ENCODE measurements at places on chromosomes 1 and 21.

DNA sequence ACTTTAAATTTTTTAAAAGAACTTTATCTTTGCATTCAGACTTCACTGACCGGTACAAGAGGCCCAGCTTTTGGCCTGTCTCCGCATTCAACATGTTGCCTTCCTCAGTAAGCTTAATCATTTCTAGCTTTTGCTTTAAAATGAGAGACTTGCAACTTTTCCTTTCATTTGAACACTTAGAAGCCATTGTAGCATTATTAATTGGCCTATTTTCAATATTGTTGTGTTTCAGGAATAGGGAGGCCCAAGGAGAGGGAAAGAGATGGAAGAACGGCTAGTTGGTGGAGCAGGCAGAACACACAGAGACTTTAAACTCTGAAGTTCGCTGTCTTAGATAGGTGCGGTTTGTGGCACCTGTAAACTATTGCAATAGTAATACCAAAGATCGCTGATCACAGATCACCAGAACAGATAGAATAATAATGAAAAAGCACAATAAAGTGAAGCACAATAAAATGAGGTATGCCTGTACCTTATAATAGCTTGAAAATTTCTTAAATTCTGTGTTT lies 31.4 kb downstream of the RABGAP1L start:
- DNase-seq, result no peak

DNA sequence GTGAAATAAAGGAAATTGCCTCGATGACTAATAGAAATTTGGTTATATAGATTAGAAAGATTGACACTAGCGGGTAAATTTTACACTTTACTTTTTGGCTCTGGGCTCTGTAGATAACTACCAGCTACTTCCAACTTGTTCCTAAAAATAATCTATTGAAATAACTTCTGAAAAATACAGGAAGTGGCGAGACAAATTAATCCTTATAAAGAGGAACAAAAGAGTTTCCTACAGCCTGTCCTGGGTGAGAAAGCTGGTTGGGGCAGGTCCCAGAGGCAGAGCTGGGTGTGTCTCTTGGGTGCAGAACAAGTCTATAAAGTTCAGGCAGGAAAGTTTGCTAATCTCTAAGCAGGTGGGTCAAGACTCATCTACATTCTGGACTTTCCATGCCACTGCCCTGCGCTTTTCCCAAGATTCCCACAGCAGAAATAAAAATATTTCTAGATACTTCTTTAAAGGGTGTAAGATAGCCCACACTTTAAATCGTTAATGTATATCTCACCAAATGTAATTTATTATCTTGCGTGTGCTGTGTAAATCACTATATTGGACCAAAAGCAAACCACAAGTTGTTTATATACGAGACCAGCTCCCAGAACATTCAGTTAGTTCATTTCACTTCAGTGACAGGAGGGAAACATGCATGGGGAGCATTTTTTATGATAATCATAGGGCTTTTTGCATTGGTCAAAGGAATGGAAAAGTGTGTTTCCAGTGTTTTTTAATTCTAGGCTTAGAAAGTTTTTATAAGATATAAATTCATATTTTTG lies 70.1 kb upstream of the NRIP1 start:
- DNase-seq, result no peak

DNA sequence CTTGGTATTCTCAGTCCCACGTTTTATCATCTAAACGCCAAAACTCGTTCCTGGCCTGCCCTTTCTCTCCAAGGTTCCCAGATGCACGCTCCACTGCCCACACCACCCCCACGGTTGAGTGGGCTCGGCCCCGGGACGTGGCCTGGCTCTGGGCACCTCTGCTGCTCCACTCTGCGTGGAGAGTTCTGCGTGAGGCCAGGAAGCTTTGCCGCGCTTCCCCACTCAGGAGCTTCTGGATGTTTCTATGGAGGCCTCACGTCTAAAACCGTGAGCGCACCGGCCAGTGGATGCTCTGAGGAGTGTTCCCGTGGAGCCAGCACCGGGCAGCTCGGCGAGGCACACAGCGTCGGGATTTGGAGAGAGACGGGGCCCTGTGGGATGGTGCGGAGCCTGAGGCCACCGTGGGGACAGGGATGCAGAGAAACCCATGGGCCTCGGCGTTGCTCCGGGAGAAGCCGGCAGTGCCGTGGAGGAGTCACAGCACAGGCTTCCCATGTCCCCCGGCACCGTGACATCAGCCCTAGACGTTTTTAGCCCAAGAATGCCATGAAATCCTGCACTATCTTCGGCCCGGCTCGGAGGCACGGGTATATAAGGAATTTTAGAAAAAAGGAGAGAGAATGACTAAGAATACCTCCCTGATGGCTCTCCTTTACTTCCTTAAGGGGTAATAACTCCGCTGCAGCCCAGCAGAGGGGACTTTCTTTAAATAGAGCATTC lies 125.9 kb downstream of the PRDM16 start:
- DNase-seq, result no peak

- DNase-seq, result no peak
Observed at GRCh38 chr1:202291961-202292712, 49.6 kb downstream of the UBE2T start.

GRCh38 chr1:234250747-234251146 lies 122.5 kb upstream of the COA6 start:
- DNase-seq, result no peak

- no peak for DNase-seq
Observed at GRCh38 chr1:98500324-98500723, 161.2 kb upstream of the SNX7 start.

DNA sequence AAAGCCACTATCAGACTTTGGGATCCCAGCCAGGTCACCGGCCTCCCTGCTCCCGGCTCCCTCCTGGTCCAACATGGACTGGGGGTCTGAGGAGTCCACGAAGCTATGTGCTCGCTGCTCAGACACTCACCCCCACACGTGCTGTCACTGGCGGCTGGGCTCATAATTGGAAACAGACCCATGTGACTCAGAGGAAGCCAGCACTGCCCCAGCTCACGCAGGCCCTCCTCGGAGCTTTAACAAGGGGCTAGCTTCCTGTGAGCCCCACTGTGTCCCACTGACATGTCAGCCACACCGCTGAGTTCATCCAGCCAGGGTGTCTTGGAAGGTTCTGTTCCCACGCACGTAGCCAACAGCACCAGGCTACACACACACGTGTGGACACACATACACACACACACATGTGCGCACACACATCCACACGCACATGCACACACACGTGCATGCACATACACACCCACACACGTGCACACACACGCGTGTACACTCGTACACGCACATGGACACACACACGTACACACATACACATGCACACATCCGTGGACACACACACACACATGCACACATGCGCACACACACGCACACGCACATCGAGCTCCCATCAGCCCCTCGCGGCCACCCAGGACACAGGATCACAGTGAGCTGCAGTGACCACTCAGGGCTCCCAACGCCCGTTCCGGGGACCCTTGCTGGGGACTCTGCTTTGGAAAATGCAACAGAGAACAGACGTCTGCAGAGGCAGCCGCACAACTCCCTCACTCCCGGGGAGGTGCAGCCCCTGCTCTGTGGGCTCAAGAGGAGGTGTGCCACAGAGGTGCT lies 18.4 kb upstream of the COL6A2 start:
- no peak for DNase-seq

DNA sequence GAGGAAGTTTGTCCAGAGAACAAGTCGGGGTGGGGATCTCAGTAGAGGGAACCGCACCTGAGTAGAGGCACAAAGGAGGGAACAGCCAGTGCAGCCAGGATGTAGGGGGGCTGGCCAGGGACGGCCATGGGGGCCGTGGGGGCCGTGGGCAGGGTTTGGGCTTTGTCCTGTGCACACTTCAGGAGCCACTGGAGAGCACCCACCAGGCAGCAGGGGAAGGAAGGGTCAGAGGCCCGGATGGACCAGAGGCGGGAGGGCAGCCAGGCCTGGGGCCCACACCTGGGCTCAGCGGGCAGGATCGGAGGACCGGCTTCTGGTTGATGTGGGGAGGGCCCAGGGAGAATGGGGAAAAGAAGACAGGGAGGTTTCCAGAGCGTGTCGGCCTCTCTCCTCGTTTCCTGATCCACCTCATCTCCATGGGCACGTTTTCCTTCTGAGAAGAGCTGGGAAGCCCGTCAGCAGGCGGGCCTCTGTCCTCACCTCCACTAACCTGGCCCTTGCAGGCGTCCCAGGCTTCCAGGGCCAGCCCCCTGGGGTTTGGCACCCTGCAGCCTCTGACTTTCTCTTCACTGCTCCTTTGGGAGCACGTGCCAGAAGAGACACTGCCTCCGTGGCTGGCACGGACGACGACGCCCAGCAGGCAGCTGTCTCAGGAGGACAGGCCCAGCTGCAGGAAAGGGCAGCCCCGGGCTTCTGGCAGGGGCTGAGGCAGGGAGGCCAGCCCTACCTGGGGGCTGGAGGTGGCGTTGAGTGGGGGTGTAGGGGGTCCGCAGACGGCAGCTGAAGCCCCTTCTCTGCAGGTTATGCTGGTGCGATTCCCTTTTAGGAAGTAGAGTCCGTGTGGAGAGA lies 16.8 kb upstream of the PDXK start:
- no peak for DNase-seq

- DNase-seq, result no peak
Observed at GRCh38 chr1:185441605-185442004, 124.6 kb upstream of the IVNS1ABP start.

DNA sequence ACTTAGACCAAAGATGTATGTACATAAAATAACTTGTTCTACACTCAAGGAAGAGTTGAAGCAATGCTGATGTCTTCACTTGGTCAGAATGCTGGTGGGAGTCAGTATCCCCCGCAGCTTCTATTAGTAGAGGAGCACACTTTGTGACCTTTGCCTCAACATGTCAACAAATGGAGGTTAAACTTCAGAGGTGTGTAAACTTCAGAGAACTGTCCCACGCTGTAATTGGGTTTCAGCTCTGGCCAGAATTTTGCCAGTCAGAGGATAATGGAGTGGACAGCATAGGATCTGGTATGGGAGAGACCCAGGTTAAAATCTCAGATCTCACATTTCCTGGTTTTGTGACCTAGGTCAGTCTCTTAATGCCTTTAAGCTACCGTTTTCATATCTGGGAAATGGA lies 107.6 kb upstream of the ZNF644 start:
- DNase-seq, result no peak

DNA sequence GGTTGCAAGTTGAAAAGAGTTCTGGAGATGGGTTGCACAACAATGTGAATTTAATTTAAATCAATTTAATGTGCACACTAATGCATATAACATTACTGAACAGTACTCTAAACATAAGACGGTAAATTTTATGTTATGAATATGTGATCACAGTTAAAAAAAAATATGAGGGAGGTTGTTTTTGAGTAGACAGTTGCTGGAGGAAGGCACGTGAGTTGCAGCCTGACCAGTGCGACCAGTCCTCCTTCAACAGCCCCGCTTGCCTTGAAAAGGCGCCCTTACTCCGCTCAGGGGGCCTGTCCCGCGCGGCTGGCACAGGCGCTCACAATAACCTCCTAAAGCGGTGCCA lies 322 bp upstream of the OLIG1 start:
- DNase-seq, result no peak

DNA sequence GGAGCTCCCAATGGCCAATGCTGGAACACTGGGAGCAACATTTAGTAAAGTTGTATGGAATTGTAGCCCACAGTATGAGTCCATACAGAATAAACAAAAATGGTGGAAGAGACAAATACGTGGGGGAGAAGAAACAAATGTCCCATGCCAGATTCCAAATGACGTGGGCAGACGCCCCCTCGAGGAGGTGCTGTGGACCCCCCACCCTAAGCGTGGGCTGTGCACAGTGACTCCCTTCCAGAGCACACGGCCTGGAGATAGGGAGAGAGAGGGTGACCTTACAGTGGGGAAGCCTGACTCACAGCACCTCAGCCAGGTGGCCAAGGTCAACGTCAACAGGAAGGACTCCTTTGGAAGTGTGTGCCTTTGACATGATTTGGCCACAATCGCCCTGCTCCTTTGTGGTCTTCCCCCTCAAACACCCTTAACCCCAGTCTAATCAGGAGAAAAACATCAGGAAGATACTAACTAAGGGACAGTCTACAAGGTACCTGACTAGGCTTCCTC lies 13.7 kb upstream of the PDE9A start:
- DNase-seq, result no peak

DNA sequence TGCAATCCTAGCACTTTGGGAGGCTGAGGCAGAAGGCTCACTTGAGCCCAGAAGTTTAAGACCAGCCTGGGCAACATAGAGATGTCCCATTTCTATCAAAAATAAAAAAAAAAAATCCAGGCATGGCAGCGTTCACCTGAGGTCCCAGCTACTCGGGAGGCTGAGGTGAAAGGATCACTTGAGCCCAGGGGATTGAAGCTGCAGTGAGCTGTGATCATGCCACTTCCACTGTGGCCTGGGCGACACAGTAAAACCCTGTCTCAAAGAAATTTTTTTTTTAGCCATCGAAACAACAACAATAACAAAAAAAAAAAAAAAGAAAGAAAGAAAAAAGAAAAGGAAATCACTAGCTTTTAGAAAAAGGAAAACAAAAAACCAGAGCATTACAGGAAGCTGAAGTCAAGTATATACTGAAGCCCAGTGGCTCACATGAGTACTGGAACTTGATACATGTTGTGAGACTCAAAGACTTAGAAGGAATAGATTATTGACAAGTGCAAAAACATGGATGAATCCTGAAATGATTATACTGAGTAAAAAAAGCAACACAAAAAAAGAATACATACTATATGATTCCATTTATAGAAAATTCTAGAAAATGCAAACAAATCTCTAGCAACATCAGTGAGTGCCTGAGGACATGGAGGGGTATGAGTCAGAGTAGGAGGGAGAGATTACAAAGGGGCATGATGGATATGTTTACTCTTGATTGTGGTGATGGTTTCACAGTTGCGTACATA lies 6.1 kb upstream of the RABGAP1L start:
- DNase-seq, result peak; percentile 23

DNA sequence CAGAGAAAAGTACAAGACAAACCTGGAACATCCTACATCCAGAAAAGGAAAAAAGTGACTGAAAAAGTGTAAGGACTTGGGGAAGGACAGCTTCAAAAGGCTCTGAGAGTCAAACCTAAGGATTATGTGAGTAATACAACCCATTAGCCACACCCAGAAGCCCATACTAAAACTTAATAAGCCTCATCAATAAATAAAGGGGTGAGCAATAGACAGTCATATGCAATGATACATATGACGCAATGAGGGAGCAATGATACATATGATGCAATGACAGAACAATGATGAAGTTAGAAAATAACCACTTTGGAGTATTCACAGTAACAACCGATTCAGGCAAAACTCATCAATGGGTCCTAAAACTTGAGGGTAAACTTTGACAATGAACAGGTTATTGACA lies 50.1 kb downstream of the BRWD1 start:
- DNase-seq, result no peak

- no peak for DNase-seq
Observed at GRCh38 chr1:110336300-110337039, 2.7 kb upstream of the RBM15 start.

Data from CD4-positive, alpha-beta T cell treated with Interleukin-12 subunit alpha and Interleukin-12 subunit beta, for 1 hour (primary cell).